ENCODE measurements at places on chromosomes 3 and 15.

- peaks cover 7% of the 10 kb centered on the region for H3K4me1 ChIP-seq
- no peak overlapping the region for H3K4me3 ChIP-seq
- H3K27ac ChIP-seq = no peak overlapping the region
- H3K36me3 ChIP-seq = no peaks in the 10 kb centered on the region
- DNase-seq = peak; percentile 61
Observed at GRCh38 chr15:58742022-58742813, 7.3 kb downstream of the ADAM10 start.

- H3K36me3 ChIP-seq = no peaks in the 10 kb centered on the region
- no peak overlapping the region for H3K4me3 ChIP-seq
- no peak overlapping the region for H3K27ac ChIP-seq
Observed at GRCh38 chr3:65979162-65979561, 59.6 kb downstream of the MAGI1 start.

GRCh38 chr15:89500397-89501270, 4.3 kb upstream of the RHCG start:
- no peaks in the 10 kb centered on the region for H3K36me3 ChIP-seq
- H3K27ac ChIP-seq = no peak overlapping the region
- H3K27me3 ChIP-seq = peaks cover 3% of the 10 kb centered on the region
- H3K4me3 ChIP-seq = no peak overlapping the region
- no peaks in the 10 kb centered on the region for H3K4me1 ChIP-seq

GRCh38 chr15:53534105-53534839, 225.2 kb downstream of the WDR72 start:
- H3K27ac ChIP-seq = no peak overlapping the region
- no peaks in the 10 kb centered on the region for H3K4me1 ChIP-seq
- no peaks in the 10 kb centered on the region for H3K27me3 ChIP-seq
- no peak overlapping the region for H3K4me3 ChIP-seq
- H3K36me3 ChIP-seq = no peaks in the 10 kb centered on the region
- DNase-seq = no peak

GRCh38 chr3:119586733-119587172, 7.5 kb downstream of the ADPRH start:
- H3K27ac ChIP-seq = no peak overlapping the region
- no peaks in the 10 kb centered on the region for H3K27me3 ChIP-seq
- H3K36me3 ChIP-seq = peaks cover 7% of the 10 kb centered on the region
- no peak overlapping the region for H3K4me3 ChIP-seq

- DNase-seq = no peak
- no peaks in the 10 kb centered on the region for H3K27me3 ChIP-seq
- no peak overlapping the region for H3K27ac ChIP-seq
- H3K4me1 ChIP-seq = no peaks in the 10 kb centered on the region
- H3K36me3 ChIP-seq = no peaks in the 10 kb centered on the region
Observed at GRCh38 chr3:45055032-45055410, 28.9 kb downstream of the CLEC3B start.

DNA sequence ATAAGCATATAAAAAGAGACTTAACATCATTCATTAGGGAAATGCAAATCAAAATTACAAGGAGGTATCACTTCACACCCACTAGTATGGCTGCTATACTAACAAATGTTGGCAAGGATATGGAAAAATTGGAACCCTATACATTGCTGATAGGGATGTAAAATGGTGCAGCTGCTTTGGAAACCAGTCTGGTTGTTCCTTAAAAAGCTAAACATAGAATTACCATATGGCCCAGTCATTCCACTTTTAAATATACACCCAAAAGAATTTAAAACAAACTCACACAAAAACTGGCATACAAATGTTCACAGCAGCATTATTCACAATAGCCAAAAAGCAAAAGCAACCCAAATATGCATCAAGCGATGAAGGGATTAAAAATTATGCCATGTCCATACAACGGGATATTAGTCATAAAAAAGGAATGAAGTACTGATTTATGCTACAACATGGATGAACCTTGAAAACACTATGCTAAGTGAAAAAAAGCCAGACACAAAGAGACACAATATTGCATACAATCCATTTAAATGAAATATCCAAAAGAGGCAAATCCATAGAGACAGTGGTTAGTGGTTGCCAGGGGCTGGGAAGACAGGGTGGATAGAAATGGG, 118.3 kb downstream of the OSBPL10 start:
- no peaks in the 10 kb centered on the region for H3K27me3 ChIP-seq
- H3K27ac ChIP-seq = no peak overlapping the region
- H3K36me3 ChIP-seq = peaks cover 5% of the 10 kb centered on the region
- peaks cover 5% of the 10 kb centered on the region for H3K4me1 ChIP-seq
- no peak overlapping the region for H3K4me3 ChIP-seq

- peak; percentile 29 for DNase-seq
- H3K27me3 ChIP-seq = no peaks in the 10 kb centered on the region
- H3K4me3 ChIP-seq = no peak overlapping the region
- peaks cover 20% of the 10 kb centered on the region for H3K36me3 ChIP-seq
Observed at GRCh38 chr15:37081983-37082382, 18.4 kb downstream of the MEIS2 start.

- H3K36me3 ChIP-seq = no peaks in the 10 kb centered on the region
- no peak overlapping the region for H3K4me3 ChIP-seq
- DNase-seq = no peak
- H3K27ac ChIP-seq = no peak overlapping the region
- H3K27me3 ChIP-seq = no peaks in the 10 kb centered on the region
- H3K4me1 ChIP-seq = no peaks in the 10 kb centered on the region
Observed at GRCh38 chr3:160617636-160618035, 52.3 kb upstream of the KPNA4 start.

GRCh38 chr3:115018694-115019093, 128.4 kb downstream of the ZBTB20 start:
- H3K36me3 ChIP-seq = no peaks in the 10 kb centered on the region
- H3K4me3 ChIP-seq = no peak overlapping the region
- H3K27ac ChIP-seq = no peak overlapping the region
- H3K4me1 ChIP-seq = no peaks in the 10 kb centered on the region
- no peak for DNase-seq
- H3K27me3 ChIP-seq = no peaks in the 10 kb centered on the region

DNA sequence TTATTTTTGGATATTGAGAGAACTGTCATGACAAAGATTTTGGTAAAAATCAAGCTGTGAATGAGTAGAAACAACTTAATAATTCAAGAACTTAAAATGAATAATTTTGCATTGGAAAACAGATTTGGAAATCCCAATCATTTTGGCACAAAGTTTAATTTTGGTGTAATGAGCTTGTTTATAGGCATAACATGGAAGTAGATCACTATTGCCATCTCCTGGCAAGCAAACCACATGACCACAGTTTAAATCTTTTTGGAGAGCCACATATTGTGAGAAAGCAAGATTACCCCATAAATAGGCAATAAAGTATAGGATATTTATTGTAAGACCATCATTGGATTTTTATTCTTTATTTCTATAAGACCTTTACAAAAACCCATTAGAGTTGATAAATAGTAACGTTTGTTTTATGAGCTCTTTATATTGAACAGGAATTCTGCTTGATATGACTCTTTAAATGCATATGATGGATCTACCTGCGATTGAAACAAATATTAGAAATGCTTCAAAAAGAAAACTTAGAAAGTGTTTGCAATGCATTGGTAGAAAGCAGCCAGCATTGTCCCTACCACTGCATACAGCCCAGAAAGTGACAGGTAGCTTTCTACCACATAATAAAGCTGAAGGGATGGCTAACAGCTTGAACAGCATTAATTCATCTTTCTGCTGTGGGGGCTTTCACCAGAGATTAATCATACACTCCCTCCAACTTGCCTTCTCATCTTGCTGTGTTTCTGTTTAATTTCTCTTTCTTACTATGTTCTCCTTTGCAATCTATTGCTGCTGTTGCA, 766.8 kb downstream of the TBL1XR1 start:
- no peak overlapping the region for H3K4me3 ChIP-seq
- no peak overlapping the region for H3K27ac ChIP-seq
- no peaks in the 10 kb centered on the region for H3K27me3 ChIP-seq
- peak; percentile 84 for DNase-seq
- peaks cover 3% of the 10 kb centered on the region for H3K4me1 ChIP-seq

DNA sequence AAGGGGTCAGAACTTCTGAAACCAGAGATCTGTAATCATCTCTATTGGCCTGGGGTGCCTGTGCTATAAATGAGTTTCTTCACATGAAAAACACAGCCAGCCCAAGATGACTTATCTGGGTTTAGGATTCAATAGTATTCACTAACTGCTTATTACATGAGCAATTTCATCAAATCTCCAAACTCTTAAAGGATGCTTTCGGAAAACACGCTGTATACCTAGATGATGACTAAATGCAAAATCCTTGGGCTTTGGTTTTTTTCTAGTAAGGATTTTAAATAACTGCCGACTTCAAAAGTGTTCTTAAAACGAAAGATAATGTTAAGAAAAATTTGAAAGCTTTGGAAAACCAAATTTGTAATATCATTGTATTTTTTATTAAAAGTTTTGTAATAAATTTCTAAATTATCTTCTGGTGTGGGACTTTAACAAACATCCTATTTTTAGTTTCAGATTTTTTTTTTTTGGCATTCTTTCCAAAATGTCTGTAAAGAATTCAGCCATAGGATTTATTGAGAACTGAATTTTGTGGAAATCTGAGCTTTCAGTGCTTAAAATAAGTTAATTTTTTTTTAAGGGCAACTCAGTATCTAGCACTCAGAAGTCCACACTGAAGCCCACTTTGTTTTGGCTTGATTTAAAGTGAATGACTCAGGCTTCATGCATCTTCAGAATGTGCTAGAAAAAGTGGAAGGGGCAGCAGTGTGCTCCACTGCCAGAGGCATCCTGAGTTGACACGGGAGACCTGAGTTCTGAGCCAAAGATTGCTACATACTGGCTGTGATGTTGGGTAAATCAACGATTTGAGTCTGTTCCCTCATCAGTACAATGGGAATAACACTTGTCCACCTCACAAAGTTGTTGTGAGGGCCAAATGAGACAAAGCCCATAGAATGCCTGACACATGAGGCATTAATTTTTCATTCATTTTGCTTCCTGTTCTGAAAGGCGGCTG, 18.7 kb downstream of the TMEM43 start:
- H3K4me3 ChIP-seq = no peak overlapping the region
- peak; percentile 88 for DNase-seq
- H3K4me1 ChIP-seq = peaks cover 7% of the 10 kb centered on the region
- peaks cover 41% of the 10 kb centered on the region for H3K36me3 ChIP-seq
- H3K27me3 ChIP-seq = no peaks in the 10 kb centered on the region

DNA sequence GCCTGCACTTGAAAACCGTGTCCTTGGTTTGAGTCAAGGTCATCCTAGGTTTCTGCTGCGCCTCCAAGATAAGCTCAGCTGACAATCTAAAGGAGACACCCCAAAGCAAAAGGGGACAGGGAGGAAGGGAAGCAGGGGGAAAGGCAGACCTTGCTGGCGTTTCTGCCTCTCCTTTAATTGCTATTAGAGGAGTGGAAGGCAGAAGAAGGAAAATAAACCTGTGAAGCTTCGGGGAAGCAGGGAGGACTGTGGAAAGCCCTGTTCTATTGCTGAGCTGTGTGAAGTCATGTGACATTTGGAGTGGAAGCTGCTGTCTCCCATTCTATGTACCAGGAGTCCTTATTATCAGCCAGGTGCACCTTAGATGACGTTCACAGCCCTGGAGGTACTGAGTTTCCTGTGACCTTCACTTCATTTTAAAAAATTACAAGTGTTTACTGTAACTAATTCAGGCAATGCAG, 21.5 kb upstream of the CHD2 start:
- H3K36me3 ChIP-seq = no peaks in the 10 kb centered on the region
- H3K4me1 ChIP-seq = no peaks in the 10 kb centered on the region
- peak overlapping the region; percentile 66 for H3K27ac ChIP-seq
- H3K27me3 ChIP-seq = no peaks in the 10 kb centered on the region

- H3K27me3 ChIP-seq = no peaks in the 10 kb centered on the region
- no peak overlapping the region for H3K4me3 ChIP-seq
- no peaks in the 10 kb centered on the region for H3K36me3 ChIP-seq
- no peak overlapping the region for H3K27ac ChIP-seq
- no peak for DNase-seq
Observed at GRCh38 chr15:95561463-95561862, 769.0 kb upstream of the NR2F2 start.

DNA sequence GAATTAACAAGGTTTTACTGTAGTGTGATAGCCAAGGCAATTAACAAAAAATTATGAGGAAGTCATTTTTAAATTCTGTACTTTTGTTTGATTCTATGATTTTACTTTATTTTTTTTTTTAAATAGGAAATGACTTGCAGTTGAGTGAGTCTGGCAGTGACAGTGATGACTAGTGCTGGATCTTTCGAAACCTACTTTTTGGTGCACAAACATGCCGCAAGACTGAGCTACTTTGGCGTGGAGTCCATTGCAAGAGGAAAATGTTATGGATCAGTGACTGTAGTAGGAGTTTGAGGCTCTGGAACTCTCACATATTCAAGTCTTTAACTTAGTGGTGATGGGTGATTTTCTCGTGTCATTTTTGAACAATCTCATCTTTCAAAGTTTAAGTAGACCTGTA, 11.6 kb downstream of the EAF1 start:
- no peak overlapping the region for H3K4me3 ChIP-seq
- peaks cover 39% of the 10 kb centered on the region for H3K36me3 ChIP-seq
- no peaks in the 10 kb centered on the region for H3K4me1 ChIP-seq
- H3K27ac ChIP-seq = no peak overlapping the region

DNA sequence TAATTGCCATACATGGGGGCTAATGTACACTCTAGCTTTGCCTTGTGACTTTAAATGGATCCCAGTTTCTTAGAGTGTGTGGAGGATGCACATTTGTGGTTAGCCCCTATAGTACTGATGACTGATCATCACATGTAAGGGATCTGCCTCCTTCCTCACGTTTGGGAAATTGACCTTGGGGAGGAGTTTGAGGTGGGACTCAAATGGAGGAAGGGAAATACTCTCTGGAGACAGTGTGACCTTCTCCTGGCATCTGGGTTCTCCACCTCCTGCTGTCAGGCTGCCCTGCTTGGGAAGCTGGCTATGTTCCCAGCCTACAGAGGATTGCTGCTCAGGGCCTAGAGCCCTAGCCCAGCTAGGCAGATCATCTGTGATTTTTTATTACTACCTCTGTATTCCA, 48.7 kb downstream of the PPM1L start:
- H3K4me3 ChIP-seq = no peak overlapping the region
- H3K4me1 ChIP-seq = no peaks in the 10 kb centered on the region
- no peaks in the 10 kb centered on the region for H3K27me3 ChIP-seq
- no peak for DNase-seq
- no peaks in the 10 kb centered on the region for H3K36me3 ChIP-seq

- H3K4me1 ChIP-seq = no peaks in the 10 kb centered on the region
- H3K36me3 ChIP-seq = peaks cover 46% of the 10 kb centered on the region
- DNase-seq = peak; percentile 9
- no peak overlapping the region for H3K27ac ChIP-seq
Observed at GRCh38 chr15:101050623-101051290, 131.6 kb downstream of the LRRK1 start.

- H3K4me3 ChIP-seq = no peak overlapping the region
- no peak for DNase-seq
- no peaks in the 10 kb centered on the region for H3K27me3 ChIP-seq
- peaks cover 8% of the 10 kb centered on the region for H3K36me3 ChIP-seq
Observed at GRCh38 chr3:182914341-182914740, 66.0 kb downstream of the DCUN1D1 start.

- peak; percentile 88 for DNase-seq
- H3K36me3 ChIP-seq = no peaks in the 10 kb centered on the region
- H3K4me1 ChIP-seq = peaks cover 31% of the 10 kb centered on the region
- peak overlapping the region; percentile 94 for H3K27ac ChIP-seq
- H3K27me3 ChIP-seq = no peaks in the 10 kb centered on the region
Observed at GRCh38 chr15:40941528-40942336, 11.5 kb upstream of the CHAC1 start.

GRCh38 chr15:59247364-59247763, 40.7 kb downstream of the LDHAL6B start:
- DNase-seq = peak; percentile 54
- H3K4me1 ChIP-seq = no peaks in the 10 kb centered on the region
- peaks cover 2% of the 10 kb centered on the region for H3K36me3 ChIP-seq
- no peaks in the 10 kb centered on the region for H3K27me3 ChIP-seq
- no peak overlapping the region for H3K27ac ChIP-seq
